ENCODE measurements at places on chromosomes 7 and 10. TPM values are rescaled to one million over a fixed set of nuclear protein-coding genes. Genes with fewer than 3 reads are reported as not detected.

The LDB1 gene
- total RNA-seq = 33.0 TPM

- DNase-seq = no peak
Observed at GRCh38 chr7:2978408-2978807, 65.3 kb downstream of the CARD11 start.

DNA sequence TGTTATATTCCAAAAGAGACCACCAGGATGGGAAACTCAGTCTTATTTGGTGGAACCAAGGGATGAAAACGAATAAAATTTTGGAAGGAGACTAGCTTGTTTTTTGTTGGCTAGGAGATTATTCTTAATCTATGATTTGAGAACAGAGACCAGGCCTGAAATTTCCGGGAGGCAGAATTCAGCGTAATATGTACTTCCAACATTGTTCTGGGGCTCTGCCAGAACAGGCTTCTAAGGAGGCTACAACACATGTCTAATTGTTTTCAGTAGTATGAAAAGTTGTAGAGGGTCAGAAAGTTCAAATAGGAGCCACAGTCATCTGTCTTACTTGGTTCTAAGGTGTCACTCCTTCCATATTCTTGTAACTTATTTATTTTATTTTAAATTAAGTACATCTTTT lies 1.7 kb downstream of the DDX21 start:
- DNase-seq = no peak

- no peak for DNase-seq
Observed at GRCh38 chr10:17166699-17167098, 34.8 kb downstream of the TRDMT1 start.

- no peak for DNase-seq
Observed at GRCh38 chr7:142300689-142301088, 42.8 kb upstream of the PRSS58 start.

GRCh38 chr7:98991141-98991540 lies 112.8 kb downstream of the TRRAP start:
- no peak for DNase-seq

The GIMAP8 gene
- total RNA-seq = 104 TPM

DNA sequence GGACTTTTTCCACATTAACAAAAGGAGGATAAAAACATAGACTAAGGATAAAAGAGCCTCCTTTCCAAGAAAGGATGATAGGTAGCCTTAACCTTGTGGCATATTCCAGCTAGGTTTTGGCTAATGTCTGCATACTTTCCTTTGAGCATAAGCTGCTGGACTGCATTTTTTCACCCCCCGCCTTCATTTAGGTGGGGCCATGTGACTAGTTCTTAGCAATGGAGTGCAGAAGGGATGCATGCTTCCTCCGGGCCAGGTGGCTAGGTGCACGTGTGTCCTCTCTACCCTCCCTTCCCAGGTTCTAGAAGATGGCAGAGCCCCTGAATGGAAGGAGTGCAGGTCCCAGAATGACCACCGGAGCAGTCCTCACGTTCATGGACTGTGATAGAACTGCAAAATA lies 59.8 kb downstream of the BPGM start:
- DNase-seq = no peak

- peak; percentile 51 for DNase-seq
Observed at GRCh38 chr7:90720984-90721760, 125.1 kb downstream of the CDK14 start.

DNA sequence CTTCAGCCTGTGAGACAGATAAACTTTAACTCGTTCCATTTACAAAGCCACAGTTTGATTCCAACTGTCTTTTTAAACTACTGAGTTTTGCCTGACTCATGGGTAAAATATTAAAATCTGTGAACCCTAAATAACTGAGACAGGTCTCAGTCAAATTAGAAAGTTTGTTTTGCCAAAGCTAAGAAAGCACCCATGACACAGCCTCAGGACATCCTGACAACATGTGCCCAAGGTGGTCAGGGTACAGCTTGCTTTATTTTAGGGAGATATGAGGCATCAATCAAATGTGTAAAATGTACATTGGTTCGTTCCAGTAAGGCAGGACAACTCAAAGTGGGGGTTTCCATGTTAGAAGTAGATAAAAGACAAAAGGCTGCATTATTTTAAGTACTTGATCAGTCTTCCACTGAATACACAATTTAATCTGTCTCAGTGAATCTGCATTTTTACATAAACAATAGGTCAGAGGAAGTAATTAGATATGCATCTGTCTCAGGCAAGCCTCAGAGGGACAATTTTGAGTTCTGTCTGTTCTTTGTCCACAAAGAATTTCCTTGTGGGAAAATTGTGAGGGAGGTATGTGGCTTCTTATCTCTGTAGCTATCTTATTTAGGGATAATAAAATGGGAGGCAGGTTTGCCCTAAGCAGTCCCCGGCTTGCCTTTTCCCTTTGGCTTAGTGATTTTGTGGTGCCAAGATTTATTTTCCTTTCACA lies 11.0 kb upstream of the PIP start:
- no peak for DNase-seq

DNA sequence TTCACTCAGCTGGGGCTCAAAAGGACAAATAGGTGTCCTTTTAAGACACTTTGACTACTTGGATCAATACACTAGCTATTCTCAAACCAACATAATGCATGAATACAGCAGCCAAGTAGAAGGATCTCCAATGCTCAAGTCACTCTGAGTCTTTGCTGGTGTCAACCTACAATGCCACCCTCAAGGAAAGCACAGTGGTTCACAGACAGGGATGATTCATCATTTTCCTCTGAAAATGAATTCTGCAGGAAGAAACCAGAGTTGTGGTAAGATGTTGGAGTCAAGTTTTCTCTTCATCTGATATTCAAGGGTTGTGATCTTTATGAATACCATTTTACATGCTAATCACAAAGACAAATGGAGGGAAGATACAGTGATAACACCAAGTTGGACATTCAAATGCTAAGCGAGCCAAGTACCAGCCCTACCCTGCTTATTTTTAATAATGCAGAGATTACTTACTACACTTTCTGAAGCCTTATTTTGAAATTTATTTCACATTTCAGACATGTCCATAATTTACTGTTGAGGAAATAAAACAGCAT lies 143.1 kb upstream of the FGFR2 start:
- DNase-seq = no peak

DNA sequence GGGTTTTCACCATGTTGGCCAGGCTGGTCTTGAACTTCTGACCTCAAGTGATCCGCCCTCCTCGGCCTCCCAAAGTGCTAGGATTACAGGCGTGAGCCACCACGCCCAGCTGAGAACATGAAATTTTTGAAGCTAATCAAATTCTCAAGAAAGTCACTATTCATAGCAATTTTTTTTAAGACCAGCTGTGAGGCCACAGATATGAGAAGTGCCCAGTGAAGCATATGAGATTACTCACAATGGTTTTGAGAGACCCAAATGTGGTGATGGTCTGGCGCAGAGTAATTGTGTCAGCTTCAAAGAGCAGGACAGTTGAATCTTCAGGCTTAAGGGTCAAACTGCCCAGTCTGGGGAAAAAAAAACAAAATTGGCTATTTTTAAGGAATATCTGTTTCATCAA lies 16.2 kb downstream of the NCOA4 start:
- DNase-seq = no peak

- no peak for DNase-seq
Observed at GRCh38 chr7:107982918-107983389, 20.0 kb downstream of the LAMB1 start.

DNA sequence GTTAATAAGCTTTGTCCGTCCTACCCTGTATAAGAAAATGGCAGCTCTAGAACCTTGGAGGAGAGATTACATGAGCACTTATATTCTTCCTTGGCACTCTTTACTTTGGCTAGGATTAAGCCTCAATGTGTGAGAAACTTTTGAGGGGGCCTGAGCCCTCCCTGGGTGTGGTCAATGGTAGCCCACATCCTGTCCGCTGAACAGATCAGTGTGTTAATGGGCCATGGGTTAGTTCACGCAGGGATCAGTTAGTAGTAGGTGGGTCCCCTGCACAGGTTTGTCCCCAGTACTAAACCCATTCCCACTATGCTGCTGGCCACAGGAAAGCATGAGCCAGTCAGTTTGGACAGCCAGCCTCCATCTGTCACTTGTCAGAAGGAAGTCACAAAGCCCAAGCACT lies 20.2 kb upstream of the IKZF1 start:
- DNase-seq = no peak

DNA sequence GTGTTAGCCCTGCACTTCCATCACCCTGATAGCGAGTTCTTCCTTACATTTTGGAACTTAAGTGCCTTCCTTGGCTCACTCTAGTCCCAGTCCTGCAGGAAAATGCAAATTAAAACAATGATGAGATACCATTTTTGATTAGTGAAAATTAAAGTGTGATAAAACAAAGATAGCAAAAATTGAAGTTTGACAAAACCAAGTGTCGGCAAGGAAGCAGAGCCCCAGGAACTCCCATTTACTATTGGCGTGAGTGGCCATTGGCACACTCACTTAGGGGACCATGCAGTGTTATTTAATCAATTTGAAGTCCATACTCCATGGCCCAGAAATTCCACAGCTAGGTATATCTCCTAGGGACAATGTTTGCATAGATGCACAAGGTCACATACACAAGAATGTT lies 28.4 kb downstream of the LAMB4 start:
- DNase-seq = no peak

GRCh38 chr7:130732980-130733930 lies 752 bp downstream of the KLF14 start:
- DNase-seq = no peak

DNA sequence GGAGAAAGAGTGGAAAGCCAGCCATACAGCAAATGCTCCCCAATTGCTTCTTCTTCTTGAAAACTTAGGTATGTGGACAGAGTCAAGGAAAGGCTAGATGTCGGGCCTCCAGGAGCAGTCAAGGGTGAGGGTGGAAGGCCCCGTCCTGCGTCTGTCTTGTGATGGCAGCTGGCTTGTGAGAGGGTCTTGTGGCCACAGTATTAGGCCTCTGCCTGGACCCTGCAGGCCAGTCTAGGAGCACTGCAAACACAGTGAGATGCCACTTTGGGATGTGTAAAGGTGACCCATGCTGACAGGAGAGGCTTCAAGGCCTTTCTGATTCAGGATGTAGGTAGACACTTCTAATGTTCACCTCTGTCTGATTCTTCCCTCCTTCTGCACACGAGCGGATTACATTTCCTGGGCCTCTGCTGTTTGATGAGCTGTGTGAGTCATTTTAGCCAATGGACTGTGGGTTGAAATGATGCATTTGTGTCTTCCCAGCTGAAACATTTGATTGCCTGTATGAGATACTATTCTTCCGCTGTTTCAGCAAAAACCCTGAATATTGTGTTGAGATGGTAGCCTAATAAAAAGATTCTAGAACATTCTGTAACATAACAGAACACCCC lies 135.4 kb downstream of the EMX2 start:
- DNase-seq = no peak

- no peak for DNase-seq
Observed at GRCh38 chr10:98055841-98056516, 25.6 kb upstream of the CRTAC1 start.

The PNLIPRP1 gene
- not detected for total RNA-seq

The LOXL4 gene
- 1.3 TPM for total RNA-seq

DNA sequence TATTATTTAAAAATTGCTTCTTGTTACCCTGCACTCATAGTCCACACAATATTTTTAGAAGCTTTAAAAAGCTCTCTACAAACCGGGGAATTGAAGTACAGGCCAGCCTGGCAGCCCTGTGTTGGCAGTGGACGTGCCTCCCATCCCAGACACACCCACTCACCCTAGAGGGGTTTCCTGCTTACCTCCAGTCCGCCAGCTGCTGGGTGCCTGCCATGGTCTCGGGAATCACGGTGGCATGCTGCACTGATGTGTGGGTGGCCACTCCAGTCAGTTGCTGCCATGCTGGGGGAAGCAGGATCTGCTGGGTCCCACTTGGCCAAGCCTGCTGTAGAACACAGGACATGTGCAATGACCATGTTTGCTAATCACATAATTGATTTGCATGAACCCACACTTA lies 80.4 kb downstream of the CLEC2L start:
- no peak for DNase-seq

The SLC16A9 gene
- total RNA-seq = not detected

DNA sequence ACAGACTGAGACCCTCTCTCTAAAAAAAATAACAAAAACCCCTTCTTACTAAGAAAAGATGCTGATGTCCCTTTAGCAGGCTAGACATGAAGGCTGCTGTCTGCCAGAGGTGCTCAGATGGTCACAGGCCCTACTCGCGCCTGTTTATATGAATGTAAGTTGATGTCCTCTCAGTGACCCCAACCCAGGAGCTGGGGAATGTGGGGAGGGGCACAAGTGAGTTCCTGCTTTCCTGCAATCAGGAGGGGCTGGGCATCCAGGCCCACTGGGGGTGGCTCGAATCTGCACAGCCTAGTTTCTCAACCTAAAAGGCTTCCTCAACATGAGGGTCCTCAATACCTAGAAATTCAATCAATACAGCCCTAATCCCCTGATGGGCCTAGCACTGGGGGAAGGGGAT lies 12.1 kb upstream of the SLC29A3 start:
- DNase-seq = no peak

GRCh38 chr10:102523250-102524029 lies 19.7 kb downstream of the SUFU start:
- no peak for DNase-seq

DNA sequence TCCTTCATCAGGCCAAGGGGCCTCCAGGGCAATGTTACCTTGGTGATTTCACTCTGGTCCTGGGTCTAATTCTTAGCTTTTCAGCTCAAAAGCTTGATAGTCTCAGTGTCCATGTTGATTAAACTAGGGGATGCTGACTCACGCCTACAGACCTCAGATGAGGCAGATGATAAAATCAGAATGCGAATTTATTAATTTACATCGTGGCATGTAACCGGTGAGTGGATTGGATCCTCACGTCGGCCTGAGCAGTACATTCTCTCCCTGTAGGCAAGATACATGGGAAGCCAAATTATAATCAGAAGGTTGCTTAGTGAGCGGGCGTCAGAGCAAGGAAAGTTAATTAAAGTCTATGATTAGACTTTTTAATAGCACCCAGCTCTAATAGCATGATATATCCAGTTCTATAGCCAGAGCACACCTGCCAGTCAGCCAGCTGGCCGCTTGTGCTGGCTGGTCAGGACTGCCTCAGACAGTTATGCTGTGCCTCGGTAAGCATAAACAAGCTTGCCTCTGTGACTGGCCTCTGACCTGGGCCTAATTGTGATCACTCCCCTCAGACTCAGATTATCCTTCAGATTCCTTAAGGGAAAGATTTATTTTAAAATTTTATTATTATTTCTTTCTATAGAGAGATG lies 20.2 kb upstream of the CPA5 start:
- DNase-seq = no peak

DNA sequence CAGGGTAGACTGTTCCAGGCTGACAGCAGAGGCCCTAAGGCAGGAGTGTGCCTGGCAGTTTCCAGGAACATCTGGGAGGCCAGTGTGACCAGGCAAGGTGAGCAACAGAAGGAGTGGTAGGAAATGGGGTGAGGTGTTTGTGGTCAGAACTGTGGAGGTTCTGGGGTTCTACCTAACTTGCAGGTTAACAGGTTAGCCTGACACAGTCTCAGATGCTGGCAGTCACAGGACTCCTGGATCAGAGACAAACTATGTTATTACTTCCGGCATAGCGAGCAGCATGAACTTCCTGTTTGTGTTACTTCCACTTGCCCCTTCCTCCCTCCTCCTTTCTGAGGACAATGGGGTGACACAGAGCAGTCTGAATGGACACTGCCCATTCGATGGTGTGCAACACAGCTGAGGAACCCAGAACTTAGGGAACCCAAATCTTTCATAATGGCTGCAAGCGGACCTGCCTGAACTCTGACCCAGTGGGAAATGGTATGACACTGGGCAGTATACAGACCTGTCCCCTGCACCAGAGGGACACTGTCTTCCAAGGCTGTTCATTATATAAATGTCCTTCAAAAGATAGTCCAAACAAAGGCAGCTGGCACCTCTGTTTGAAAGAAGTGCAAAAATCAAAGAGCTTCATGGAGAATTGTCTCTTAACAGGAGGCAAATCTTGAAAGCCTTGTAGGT lies 3.9 kb upstream of the SAR1A start:
- DNase-seq = no peak

The CYP3A5 gene
- not detected for total RNA-seq
